DND-41 (cell line): ENCODE measurements at places on chromosomes 12 and 14.

GRCh38 chr14:101623685-101624444 is 62.6 kb downstream of the DIO3 start:
- DNase-seq, result no peak

DNA sequence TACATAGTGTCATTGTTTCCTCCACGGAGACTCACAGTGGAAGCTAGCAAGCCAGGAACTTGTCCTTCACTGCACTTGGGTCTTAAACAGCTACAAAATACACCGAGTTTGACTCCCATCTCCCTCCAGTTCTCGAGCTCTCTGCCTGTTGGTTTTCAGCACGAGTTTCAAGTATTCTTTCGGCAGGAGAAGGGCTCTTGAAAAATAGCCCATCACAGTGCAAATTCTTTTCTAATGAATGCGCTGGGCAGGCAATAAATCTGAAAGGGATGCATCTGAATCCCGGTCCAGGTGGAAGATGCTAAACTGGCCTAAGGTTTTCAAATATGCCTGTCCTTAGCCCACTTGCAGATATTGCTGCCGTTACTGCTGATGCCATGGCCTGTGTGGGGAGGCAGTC is 173.9 kb downstream of the CACNA1C start:
- no peak for DNase-seq

DNA sequence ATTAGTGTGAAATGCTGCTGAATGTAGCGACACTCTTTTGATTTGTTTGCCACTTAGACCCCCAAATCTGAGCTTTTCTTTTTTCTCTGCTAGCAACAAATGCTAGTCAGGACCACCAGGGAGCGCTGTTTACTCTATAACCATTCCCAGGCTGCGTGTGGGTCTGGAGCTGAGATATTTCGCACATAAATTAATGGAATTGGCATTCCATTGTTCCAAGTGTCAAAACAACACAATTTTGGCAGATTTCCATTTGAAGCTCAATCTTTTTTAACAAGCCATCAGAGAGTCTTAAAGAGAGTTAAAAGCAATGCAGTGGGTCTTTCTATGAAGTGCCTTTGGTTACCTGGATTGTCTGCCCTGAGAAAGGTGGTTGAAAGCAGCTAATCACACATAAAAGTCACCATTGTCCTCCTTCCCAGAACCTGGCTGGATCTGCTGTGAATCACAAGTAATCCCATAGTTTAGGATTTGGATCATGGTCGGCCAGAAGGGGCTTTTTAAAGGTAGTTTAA is 7.4 kb upstream of the TMEM132C start:
- peak; percentile 17 for DNase-seq

DNA sequence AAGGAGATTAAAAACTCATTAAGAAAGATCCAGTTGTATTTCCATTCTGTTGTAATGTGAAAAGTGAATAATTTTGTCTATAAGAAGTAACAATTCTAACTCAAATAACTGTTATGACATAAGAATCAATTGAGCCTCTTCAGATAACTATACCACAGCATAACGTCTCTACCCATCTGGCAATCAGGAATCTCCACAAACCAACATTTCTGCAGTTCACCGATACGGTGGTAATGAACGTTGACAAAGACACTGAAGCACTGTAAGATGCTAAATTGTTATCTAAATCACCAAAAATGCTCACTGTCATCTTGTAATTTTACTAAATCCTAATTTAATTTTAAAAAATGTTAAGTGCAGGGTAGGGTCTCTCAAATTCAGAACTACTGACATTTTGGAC is 130.9 kb upstream of the USP15 start:
- no peak for DNase-seq

DNA sequence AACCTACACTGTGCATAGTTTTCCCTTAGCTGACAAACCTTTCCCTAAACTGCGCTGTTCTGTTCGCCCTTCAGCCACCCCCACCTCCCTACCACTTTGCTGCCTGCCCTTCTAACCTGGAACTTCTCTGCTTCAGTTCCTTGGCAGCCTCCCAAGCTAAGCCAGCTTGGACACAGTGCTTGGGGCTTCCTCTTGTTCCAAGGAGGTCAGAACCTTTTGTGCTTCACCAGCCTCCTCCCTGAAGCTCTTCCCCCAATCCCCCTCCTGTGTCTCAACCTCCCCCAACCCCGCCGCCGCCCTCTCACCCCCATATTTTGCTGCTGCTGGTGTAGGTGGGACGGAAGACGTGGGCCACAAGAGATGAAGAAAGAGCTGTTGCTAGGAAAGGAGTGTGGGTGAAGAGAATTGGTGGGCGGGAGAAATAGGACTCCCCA is 8.1 kb upstream of the RIC8B start:
- no peak for DNase-seq

DNA sequence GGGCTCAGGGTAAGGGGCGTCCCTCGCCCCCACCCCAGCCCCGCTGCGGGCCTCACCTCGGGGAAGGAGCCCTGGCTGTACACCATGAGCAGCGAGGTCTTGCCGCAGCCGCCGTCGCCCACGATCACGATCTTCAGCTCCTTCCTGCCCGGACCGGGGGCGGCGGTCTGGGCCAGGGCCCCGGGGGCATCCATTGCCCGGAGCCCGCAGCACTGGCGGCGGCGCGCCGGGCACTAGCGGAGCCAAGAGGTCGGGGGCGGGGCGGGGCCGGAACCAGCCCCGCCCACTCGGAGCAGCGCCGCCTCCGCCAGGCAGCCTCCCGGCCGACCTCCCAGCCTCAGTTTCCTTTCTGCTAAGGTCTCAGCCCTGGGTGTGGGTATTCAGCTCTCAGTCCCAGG is at the start of gene RHOF:
Gene RHOF, minus strand, starts transcription at position 249 of the 398 bp plus-strand sequence. Its CDS starts 55 bp downstream, at position 194.
- no peak for DNase-seq
